Aorta (tissue), 5 donors: ENCODE measurements at places on chromosomes 7 and 10. TPM values are rescaled to one million over a fixed set of nuclear protein-coding genes. Genes with fewer than 3 reads are reported as not detected.

The LRRC17 gene
- 8.1 TPM for total RNA-seq

The ZNF804B gene
- total RNA-seq, result not detected

The RAMP3 gene
- 78.0 TPM for total RNA-seq

The RARRES2 gene
- total RNA-seq, result 73.1 TPM

The RNLS gene
- 6.1 TPM for total RNA-seq

The DLG5 gene
- total RNA-seq, result 50.5 TPM

The PNLIPRP2 gene
- total RNA-seq, result not detected

The PHYHIPL gene
- total RNA-seq, result 0.19 TPM

The GPR15LG gene
- not detected for total RNA-seq

DNA sequence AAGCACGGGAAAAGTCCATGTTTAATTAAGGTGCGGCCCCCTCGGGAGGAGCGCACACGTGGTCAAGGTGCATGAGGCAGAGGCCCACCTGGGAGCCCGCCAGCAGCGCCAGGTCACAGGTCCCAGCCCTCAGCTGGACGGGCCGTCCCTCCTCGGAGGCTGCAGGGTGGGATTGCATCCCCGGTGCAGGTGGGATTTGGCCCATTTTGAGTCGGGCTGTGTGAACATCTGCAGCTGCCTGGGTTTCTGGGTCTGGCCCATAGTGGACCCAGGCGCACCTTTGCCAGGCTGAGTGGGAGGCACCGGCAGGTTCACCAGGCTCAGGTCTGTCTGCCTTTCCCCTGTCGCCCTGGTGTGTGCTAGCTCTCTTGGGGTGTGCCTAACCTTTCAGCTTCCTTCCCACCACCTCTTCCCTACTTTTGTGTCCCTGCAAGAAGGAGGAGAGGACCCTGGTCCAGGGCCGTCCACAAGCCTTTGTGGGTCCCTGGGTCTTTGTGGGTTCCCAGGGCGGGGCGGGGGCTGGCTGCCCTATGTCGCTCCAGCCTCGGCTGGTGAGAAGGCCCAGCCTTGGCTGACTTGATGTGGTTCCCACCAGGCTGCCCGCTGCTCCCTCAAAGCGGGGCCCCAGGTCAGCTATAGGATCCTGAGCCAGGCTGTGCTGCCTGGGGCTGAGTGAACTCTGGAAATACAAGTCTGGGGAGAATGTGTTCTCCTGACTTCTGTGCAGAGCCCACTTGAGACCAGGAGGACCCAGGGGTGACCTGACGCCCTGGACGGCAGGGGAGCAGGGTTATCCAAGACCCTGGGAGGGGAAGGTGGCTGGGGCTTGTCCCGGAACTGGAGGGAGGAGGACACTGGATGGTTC is 186.7 kb upstream of the SHH start:
- H3K27ac ChIP-seq, result no peak overlapping the region
- no peak overlapping the region for H3K4me3 ChIP-seq
- no peaks in the 10 kb centered on the region for H3K36me3 ChIP-seq
- H3K27me3 ChIP-seq, result no peaks in the 10 kb centered on the region
- DNase-seq, result no peak

DNA sequence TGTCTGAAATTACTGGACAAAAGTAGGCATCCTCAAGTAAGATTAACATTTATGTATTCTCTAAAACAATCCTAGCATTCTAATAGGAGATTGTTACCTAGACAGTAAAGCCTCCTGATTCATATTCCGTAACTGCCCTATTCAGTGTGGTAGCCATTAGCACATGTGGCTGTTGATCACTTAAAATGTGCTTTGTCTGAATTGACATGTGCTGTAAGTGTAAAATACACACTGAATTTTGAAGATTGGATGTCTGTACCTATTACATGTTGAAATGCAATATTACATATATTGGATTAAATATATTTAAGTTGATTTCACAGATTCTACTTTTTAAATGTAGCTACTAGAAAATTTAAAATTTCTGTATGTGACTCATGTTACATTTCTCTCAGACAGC is 14.6 kb downstream of the EDRF1 start:
- H3K27ac ChIP-seq, result no peak overlapping the region
- peaks cover 15% of the 10 kb centered on the region for H3K36me3 ChIP-seq
- H3K4me1 ChIP-seq, result no peaks in the 10 kb centered on the region

DNA sequence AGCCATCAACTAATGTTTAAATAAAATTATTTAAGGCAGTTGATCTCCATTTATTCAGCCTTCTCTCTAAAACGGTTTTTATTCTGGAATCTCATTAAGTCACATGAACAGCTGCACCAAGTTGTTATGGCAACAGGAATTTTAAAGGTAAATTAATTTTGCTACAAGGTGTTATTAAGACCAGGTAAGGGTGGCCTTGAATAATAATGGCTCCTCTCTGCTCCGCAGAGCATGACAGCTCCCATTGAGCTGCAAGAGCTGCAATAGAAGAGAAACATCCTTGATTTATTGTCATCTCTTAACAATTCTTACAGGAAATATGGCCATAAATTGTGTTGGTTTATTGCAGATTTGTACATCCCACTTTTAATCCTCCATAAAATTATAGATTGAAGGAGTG is 165.8 kb downstream of the KLF6 start:
- no peaks in the 10 kb centered on the region for H3K36me3 ChIP-seq
- peaks cover 7% of the 10 kb centered on the region for H3K4me1 ChIP-seq
- H3K27me3 ChIP-seq, result no peaks in the 10 kb centered on the region
- H3K27ac ChIP-seq, result no peak overlapping the region
- DNase-seq, result no peak

- DNase-seq, result peak; percentile 45
- H3K36me3 ChIP-seq, result no peaks in the 10 kb centered on the region
- no peaks in the 10 kb centered on the region for H3K4me1 ChIP-seq
- no peaks in the 10 kb centered on the region for H3K27me3 ChIP-seq
- H3K4me3 ChIP-seq, result no peak overlapping the region
- no peak overlapping the region for H3K27ac ChIP-seq
Observed at GRCh38 chr10:126908225-126908624, 3.0 kb downstream of the DOCK1 start.

- no peak overlapping the region for H3K4me3 ChIP-seq
- H3K27me3 ChIP-seq, result no peaks in the 10 kb centered on the region
- H3K27ac ChIP-seq, result peak overlapping the region; percentile 81
- H3K36me3 ChIP-seq, result no peaks in the 10 kb centered on the region
- H3K4me1 ChIP-seq, result no peaks in the 10 kb centered on the region
- no peak for DNase-seq
Observed at GRCh38 chr7:30906515-30907240, 5.0 kb upstream of the AQP1 start.

- no peak overlapping the region for H3K27ac ChIP-seq
- H3K27me3 ChIP-seq, result no peaks in the 10 kb centered on the region
- no peaks in the 10 kb centered on the region for H3K4me1 ChIP-seq
Observed at GRCh38 chr10:100744136-100744986, 1.0 kb upstream of the PAX2 start.

- no peaks in the 10 kb centered on the region for H3K4me1 ChIP-seq
- no peak overlapping the region for H3K4me3 ChIP-seq
- DNase-seq, result no peak
- no peaks in the 10 kb centered on the region for H3K27me3 ChIP-seq
- H3K36me3 ChIP-seq, result peaks cover 4% of the 10 kb centered on the region
Observed at GRCh38 chr10:99720387-99720786, 11.5 kb downstream of the COX15 start.

DNA sequence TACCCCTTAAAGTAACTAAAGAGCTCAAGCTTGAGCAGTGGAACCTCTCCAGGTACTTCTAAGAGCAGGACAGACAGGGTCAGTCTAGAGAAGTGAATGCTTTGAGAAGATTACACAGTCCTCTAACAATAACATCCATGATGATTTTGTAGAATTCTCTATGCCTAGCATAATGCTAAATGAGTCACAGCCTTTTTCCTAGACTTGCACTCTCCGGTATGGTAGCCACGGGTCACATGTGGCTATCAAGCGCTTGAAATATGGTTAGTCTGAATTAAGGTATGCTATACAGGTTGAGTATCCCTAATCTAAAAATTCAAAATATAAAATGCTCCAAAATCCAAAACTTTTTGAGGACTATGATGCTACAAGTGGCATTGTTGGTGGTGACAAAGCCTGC is 166.6 kb upstream of the MKLN1 start:
- H3K4me3 ChIP-seq, result no peak overlapping the region
- no peak for DNase-seq
- H3K27ac ChIP-seq, result no peak overlapping the region
- no peaks in the 10 kb centered on the region for H3K27me3 ChIP-seq
